NCI-H2029 (cell line): ENCODE measurements at places on chromosomes 11 and 22.
A peak's percentile ranks its signal among the peaks of the same experiment; 100 is the strongest.

DNA sequence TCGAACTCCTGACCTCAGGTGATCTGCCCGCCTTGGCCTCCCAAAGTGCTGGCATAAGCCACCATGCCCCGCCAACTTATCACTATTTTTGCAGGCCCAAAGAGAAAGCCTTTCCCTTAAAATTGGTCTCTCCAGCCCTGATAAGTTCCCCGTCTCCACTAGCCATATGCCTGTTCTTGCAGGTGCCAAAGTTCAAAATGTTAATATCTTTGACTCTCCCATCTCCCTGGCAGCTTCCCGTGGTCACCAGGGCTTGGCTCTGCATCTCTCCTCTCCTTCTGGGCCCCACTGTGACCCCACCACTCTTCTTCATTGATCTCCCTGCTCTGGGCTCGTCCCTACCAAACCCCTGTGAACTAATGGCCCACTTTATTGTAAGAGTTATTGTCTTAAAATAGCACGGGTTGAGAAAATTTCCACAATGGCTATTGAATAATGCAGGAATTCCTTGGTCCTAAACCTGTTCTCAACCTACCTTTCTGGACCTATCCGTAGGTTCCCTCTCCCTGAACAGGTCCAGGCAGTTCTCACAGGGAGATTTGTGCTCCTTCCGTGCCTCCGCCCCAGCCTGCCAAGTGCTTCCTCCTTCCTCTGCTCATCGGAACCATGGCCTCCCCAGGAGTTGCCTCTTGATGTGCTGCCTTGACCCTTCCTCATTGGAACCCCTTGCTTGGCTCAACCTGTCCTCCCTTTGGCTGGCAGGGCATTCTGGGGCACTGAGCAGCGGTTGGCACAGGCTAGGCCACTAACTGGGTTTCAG, 147.5 kb downstream of the DSCAML1 start:
- no peak for DNase-seq

- DNase-seq: no peak
Observed at GRCh38 chr11:76610871-76611475, 59.6 kb downstream of the LRRC32 start.

- DNase-seq: no peak
Observed at GRCh38 chr11:20388096-20389055, 860 bp downstream of the PRMT3 start.

DNA sequence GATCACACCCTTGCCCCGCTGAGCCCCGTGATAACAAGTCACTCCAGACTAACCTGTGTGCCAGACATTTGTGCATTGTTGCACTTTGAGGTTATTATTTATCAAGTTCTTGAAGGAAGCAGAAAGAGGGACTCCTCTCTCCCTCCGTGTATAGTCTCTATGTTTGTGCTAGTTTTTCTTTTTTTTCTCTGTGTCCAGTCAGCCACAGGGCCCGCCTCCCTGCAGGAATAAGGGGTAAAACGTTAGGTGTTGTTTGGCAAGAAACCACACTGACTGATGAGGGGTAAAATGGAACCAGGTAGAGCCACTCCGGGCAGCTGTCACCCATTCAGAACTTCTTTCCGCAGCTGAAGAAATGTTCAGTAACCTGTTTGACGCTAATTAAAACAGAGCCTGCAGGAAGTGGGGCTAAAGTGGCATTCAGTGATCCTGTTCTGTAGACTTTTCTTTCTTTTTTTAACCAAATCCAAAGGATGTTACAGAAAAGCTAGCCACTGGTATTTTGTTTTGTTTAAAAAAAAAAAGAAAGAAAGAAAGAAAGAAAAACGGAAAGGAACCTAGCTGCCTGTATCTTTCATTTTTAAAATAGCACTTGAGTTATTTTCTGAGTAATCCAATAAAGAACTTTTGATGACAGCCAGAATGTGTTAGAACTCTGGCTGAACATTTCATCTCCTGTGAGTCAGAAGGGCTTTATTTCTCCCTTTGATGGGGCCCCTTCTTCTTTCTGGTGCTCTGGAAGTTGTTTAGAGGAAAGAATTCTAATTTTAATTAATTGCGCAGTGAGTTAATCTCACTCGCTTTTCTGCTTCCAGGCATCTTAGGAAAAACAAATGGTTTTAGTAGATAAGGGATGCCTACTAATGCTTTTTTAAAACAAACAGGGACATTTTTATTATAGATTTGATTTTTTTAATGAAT, 58.2 kb downstream of the COMMD9 start:
- no peak for DNase-seq

DNA sequence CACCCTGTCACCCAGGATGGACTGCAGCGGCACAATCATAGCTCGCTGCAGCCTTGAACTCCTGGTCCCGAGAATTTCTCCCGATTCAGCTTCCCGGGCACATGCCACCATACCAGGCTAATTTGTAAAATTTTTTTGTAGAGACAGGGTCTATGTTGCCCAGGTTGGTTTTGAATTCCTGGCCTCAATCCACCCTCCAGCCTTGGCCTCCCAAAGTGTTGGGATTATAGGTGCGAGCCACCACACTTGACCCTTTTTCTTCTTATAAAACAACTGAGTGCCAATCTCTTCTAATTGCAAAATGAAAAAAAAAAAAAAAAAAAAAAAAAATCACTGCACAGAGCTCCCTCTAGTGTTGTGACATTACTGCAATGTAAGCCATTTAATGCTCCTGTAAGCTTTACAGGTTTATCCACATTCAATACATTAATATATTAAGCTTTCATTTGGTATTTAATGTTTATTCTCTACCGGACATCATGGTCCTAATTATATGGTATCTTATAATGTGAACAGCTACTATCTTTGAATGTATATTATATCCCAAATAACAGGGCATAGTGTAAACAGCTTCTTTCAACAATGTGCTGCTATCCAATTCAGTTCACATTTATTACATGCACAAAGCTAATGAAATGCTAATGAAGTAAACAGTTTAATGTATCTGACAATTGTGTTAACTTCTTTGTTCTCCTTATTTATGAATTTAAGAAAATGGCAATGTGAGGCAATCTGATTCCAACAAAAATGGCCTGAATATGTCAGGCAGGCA, 44.6 kb downstream of the COPB1 start:
- DNase-seq: no peak

GRCh38 chr11:14623036-14623435, 20.6 kb upstream of the PDE3B start:
- no peak for DNase-seq

GRCh38 chr22:44711241-44711560, 9.2 kb downstream of the PRR5 start:
- DNase-seq: no peak

DNA sequence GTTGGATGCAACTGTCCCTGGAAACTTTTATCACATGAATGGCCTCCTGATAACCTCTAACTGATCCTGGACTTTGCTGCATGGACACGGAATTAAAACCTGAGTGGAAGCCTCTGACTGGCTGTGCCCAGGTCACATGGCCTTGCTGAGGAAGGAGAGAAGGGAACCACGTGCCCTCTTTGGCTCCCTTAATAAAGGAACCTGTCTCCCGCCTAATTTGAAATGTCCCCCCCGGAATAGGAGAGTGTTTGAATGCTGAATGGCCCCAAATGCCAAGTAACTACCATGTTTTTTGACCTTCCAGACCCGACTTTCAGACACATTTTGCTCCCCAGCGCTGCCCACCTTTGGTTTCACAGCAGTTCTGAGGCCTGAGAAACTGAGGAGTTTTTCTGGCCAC, 76.9 kb downstream of the ADAMTS15 start:
- no peak for DNase-seq

DNA sequence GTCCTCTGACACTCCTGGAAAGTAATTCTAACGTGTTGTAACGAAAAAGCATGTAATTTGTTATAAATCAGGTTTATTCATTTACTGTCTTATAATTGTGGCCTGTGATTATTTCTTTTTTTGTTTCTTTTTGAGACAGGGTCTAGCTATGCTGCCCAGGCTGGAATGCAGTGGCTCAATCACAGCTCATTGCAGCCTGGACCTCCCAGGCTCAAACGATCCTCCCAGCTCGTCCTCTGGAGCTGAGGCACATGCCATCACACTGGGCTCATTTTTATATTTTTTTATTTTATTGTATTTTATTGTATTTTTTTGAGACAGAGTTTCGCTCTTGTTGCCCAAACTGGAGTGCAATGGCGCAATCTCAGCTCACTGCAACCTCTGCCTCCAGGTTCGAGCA, 15.9 kb downstream of the DENND5A start:
- DNase-seq: no peak

DNA sequence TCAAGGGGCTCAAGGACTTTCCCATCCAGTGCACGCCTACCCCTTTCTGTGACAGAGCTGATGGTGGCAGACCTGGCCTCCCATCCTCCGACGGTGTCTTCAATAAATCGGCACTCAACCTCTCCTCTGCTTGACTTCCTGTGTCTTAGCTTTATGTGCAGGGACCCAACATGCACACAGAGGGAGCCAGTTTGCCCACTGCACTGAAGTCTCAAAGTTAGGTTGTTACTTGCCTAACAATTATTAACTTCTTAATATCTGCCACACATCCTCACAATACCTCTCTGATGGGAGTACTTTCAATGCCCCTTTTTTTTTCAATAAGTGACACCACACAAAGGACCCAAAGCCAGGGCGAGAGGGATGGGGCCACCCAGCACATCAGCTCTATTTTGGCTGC, 3.6 kb downstream of the IZUMO1R start:
- no peak for DNase-seq

- DNase-seq: no peak
Observed at GRCh38 chr11:370070-370941, 1.0 kb downstream of the B4GALNT4 start.

GRCh38 chr11:61587951-61588727, 7.3 kb upstream of the SYT7 start:
- peak; percentile 62 for DNase-seq

DNA sequence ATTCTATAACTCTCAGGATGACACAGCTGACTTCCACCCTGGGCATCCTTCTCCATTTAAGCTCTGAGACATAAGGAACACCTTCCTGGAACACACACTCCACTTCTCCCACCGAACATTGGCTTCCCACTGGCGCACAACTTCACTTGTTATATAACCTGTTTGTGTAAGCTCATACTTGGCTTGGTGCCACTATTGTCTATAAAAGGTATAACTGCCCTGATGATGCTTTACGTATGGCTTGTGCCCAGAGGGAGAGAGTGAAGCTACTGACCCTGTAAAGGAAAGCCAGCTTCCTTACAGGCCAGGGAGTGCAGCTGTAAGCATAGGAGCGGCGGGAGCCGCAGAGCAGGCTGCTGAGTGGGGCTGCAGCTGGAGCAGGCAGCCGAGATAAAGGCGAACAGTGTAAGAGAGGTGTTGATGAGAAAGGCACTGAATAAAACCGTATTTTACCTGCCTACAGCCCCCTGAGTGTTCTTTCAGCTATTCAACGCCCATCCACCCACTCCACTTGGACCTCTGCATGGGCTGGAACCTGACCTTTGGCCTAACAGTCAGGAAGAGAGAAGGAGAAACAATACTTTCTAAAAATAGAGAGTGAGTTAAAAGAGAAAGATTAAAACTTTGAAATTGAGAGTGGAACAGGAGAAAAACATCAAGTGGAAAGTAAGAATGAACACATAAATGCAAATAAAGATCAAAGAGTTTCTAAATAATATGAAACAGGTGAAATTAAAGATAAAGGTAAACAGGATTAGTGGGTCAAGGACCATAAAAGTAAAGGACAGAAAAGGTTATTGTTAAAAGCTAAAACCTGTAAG, 252.1 kb upstream of the ARHGAP42 start:
- no peak for DNase-seq

DNA sequence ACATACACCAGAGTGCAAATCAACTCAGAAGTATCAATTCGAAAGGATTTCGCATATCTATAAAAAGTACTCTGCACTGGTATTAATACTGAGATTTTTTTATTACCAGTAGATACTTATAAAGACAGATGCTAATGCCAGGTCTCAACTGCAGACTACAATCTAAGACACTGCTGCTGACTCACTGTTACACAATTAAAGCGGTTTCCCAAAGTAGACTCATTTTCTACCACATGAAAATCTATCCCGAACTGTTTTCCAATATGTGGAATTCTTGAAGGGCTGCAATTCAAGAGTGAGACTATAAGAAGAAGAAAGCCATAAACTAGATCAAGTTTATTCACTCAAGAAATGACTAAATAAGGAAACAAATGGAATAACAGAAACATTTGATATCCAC, 57.2 kb upstream of the ARHGAP32 start:
- no peak for DNase-seq

- DNase-seq: no peak
Observed at GRCh38 chr11:22699388-22699787, 33.0 kb downstream of the GAS2 start.

DNA sequence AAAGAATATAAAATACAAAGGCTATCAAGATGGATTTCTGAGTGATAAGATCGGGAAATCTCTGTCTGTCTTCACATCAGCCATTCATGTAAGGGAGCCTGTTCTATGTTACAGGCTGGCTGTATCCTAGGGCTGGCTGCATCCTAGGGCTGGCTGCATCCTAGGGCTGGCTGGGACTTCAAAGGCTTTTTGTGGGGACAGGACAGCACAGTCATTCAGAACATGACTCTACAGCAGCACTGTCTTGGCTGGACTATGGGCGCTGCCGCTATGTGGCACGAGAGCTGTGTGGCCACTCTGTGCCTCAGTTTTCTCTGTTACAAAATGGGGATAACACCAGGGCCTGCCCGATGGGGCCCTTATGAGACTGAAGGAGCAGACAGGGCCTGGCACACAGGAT, 10.2 kb downstream of the ADAMTS8 start:
- DNase-seq: no peak

DNA sequence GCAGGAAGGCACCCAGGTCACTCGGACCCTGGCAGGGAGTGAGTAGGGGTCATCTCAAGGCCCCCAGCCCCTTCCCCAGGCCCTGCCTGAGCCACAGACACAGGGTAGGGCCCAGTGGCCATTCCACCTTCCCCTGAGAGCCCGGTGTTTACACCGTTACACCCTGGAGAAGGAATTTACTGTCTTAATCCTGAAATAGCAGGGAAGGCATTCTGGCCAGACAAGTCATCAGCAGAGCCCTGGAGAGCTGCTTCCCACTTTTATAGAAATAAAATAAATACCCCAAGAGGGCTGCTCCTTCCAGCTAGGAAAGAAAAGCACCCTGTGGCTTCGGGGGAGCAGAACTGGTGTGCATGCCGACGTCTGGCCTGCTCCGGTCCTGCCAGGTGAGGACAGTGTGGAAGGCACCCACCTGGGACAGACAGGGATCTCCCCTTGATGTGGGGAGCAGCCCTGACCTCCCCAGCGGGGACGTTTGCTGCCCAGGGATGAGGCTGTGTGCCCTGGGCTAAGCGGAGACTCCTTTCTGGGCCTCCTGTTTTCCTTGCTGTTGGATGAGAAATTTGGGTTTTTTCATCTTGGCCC, 180.0 kb downstream of the MN1 start:
- no peak for DNase-seq

- no peak for DNase-seq
Observed at GRCh38 chr22:32475468-32476010, 928 bp downstream of the FBXO7 start.
